ENCODE measurements at places on chromosomes 12 and 14.

DNA sequence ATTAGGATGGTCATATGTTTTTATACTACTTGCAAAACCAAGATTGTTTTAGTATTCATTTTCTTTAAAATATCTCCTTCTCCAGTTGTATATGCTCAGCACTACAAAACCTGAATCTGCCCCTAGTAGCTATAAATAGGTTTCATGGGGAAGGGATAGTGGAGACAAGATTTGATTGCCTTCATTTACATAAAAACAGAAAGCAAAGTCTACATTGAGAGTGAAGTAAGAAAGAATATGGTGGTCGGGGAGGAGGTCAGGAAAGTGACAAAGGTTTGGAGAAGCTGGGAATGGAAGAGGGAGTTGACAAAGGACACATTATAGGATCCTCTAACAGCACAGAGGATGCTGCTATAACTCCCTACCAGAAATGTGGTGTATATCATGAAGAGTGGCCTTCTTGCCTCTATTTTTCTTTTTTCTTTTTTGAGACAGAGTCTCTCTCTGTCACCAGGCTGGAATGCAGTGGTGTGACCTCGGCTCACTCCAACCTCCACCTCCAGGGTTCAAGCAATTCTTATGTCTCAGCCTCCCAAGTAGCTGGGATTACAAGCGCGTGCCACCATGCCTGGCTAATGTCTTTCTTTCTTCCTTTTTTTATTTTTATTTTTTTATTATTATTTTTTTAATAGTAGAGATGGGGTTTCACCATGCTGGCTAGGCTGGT is 6.6 kb upstream of the LRP6 start:
- no peak for DNase-seq

GRCh38 chr14:90616313-90616712 is 199.9 kb downstream of the TTC7B start:
- no peak for DNase-seq

GRCh38 chr12:109815225-109815624 is 18.0 kb downstream of the TRPV4 start:
- no peak for DNase-seq

GRCh38 chr14:103846543-103847450 is 578 bp downstream of the PPP1R13B start:
- peak; percentile 25 for DNase-seq

DNA sequence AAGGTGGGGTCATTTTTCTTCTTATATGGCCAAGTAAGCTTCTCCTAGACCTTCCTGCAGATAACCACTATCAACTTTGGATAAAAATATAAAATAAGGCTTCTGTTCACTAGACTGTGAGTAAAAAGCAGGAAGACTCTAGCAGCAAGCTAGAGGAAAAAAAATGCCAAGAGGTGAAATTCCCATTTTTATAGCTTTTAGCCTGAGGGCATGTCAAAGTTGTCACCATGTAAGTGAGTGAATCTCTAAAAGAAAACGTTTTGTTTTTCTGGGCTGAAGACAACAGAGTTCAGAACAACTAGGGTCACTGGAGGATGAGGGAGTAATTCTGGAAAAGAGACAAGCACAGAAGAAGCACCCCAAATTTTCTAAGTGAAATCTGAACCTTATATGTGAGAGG is 143.9 kb upstream of the DIO3 start:
- DNase-seq, result no peak

- peak; percentile 98 for DNase-seq
These were observed at the start of the genes ERH and SLC39A9 for GRCh38 chr14:69398053-69398817. Gene ERH (minus strand): TSS chr14:69398299. CDS start chr14:69398233, 66 bp downstream. Gene SLC39A9 (plus strand): TSS chr14:69398692. CDS start chr14:69399370, 678 bp downstream.

DNA sequence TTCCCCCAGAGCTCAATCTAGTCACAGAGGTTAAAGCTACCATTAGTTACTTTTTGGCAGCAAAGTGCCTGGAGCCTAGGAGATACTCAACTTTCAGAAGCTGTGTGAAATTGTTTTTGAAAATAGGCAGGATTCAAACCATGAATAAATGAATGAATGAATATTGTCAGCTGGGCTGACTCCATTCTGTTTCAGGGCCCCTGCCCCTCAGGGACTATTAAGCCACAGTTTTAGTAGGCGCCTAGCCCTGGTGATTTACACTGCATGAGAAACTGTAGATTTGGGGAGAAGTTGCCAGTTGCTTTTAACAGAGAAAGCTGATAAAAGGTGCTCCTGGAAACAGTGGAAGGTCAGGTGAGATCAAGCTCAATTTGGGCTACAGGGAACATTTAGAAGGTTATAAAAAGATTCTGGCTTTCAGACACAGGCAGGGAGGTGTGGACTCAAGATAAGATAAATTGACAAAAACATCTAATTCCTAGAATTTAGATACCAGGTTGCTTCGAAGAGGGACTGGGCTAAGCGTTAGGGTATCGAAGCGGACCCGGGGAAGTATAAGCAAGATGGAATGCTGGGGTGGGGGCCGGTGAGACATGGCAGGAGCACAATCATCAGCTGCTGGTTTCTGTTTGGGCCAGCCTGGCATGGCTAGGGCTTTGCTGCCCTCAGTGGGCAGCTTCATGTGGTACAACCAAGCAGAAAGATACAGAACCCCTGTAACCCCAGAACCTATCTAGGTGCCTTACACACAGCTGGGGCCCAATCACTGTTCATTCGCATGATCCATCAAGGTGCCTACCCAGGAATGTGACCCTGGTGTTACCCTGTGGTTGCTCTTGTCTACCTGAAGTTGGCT is 14.9 kb upstream of the CELA1 start:
- DNase-seq, result peak; percentile 49

DNA sequence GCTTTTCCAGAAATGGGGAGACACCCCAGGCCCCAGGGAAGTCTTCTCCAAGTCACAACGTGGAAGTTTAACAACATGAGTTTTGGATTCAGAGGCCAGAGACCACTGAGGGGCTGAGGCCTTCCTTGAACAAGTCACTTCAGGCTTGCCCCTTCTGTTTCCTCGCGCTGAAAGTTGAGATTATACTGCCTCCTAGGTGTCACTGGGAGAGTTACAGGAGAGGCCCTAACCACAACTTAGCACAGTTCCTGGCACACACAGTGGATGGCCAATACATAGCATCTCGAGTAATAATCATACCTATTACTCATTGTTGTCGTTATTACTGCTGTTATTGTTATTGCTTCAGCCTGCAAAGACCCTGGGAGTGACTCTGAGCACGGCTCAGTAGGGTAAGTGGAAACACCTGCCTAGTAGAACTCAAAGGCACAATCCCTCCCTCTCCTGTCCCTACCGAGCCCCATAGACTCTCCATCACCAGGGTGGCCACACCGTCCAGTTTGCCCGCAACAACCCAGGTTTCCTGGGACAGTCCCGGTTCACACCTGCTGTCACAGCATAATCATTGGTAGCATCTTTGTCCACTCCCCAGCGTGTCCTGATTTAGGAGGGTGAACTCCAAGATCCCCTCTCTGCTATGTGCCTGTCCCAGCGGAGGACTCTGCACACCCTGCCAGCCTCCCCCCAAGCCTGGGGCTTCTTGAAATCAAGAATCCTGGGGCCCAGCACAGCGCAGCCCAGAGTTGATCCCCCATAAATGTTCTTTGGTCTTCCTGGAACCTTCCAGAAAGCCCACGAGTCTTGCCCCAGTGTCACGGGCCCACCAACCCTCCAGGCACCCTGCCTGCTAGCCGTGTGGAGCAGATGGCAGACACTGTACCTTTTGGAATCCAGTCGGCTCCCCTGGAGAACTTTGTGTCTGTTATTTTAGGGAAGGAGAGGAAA is 85.0 kb downstream of the SYNE3 start:
- peak; percentile 48 for DNase-seq

GRCh38 chr12:3545121-3545796 is 54.3 kb downstream of the PRMT8 start:
- no peak for DNase-seq

DNA sequence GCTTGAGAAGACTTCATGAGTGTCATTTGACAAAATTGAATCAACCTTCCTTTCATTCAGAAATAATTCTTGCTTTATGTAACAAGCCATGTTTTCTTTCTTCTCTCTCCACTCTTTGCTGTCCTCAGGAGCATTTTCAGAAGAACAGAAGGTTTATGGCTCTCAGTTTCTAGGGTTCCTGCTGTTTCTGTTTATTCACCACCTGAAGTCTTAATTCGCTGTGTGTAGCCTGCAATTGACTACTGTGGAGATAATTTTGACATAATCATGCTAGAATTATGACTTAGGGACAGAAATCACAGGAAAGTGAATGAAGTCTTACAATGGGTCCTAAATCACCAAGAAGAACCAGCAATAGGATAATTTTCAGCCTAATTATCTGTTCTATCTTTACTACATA is 7.2 kb upstream of the PLEKHG7 start:
- DNase-seq, result no peak

GRCh38 chr12:19186722-19187661 is 57.5 kb downstream of the PLEKHA5 start:
- peak; percentile 63 for DNase-seq

DNA sequence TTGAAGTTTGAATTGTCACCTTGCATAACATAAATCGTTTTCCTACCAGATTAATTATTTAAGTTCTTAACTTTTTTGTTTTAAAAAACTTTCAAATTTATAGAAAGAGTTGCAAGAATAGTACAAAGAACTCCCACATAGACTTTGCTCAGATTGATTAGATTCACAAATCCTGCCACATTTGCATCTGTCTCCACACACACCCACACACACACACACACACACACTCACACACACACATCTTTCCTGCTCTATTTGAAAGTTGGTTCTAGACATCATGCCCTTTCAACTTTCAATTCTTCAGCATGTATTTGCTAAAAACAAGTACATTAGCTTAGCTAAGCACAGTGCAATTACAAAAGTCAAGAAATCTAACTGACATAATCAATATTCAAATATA is 184.0 kb downstream of the ITPR2 start:
- no peak for DNase-seq

DNA sequence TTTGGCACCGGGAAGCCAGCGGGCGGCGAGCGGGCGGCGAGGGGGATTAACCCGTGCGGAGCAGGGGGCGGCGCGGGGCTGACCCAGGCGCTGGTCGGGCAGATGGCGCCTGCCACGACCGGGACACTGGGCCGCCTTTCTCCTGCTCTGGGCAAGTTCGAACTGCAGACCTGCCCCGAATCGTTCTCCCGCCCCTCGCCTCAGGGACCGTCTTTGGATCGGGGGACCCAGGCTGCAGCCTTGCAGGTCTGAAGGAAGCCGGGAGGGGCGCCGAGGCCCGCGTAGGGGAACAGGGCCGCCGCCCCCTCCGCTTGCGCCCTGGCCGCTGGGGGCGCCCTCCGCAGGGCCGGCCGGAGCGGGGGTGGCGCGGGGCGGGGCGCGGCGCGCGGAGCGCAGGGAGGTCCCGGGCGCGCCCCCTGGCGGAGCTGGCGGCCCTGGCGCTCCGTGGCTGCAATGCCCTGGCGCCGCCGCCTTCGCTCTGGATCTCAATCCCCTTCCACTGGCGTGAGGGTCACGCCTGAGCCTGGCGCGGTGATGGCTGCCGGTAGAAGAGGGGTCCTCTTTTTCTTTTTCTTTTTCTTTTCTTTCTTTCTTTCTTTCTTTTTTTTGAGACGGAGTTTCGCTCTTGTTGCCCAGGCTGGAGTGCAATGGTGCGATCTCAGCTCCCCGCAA is 449 bp upstream of the LTBP2 start:
- DNase-seq, result peak; percentile 63

DNA sequence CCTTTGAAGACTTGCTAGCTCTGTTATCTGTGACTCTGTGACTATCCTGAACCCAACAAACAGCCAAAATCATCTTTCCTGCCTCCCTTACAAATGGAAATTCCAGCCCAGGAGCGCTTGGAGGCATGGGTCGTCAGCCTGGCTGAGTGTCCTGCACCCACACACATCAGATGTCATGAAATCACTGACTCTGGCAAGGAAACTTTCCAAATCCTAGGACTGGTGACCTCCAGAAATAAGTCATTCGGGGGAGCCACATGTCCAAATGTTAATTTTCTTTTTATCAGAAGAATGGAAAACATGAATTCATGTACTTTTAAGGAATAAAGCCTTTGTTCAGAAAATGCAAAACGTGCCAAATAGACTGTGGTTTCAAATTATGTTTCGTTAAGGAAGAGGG is 96.3 kb upstream of the EVL start:
- no peak for DNase-seq

- DNase-seq, result no peak
These were observed 95.5 kb upstream of the USP44 start for GRCh38 chr12:95646781-95647190.

DNA sequence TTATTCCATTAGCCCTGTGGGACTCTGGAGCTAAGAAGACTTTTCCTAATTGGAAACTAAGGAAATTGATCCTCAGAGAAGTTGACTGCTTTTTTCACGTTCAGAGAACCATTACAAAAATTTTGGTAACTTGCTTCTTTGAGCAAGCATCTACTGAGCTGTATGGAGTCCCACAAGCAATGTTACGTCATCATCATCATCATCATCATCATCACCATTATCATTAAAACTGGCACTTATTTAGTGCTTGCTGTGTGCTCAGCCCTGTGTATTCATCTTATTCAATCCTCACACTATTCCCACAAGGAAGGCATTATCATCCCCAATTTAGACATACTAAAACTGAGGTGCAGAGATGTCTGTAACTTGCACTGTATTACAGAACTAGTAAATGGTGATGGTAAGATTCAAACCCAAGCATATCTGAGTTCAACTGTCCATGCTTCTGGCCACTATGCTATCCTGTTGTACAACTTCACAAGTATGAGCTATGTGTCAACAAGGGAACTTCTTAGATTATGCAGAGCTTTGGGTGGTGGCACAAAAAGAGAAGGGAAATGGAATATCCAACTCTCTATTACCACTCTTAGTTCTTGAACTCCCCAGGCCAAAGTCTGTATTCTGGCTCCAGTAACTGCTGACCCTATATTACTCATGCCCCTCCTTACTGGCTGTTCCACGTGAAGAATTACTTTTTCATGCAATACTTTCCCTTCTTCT is 6.3 kb downstream of the KRT1 start:
- DNase-seq, result no peak

GRCh38 chr12:123449249-123449733 is 8.6 kb upstream of the SNRNP35 start:
- DNase-seq, result no peak

DNA sequence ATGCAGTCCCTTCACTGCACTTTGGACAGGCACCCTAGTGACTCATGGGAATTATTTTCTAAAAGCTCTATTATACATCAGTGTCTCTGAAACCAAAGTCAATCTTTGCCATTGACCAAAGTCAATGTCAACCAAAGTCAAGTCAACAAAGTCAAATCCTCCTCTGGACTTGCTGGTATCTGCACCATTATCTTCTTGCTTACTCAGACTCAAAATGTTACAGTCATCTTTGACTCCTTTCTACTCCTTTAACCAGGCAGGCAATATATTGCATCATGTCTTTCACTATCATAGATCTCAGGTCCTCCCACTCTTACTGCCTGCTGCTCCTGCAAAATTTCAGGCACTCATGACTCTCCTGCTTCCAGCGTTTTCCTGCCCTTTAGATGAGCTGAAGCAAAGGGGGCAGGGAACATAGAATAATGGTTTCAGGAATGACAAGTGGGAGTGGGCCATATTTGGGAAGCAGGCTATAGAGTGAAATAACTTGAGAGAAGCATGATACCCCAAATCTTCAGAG is 39.2 kb downstream of the IGF1 start:
- DNase-seq, result no peak

GRCh38 chr14:54322701-54323337 is 74.0 kb upstream of the CDKN3 start:
- DNase-seq, result no peak

- peak; percentile 57 for DNase-seq
These were observed 83.5 kb downstream of the SAMD4A start for GRCh38 chr14:54650331-54650958.
